ENCODE measurements at places on chromosomes 2 and 18.

DNA sequence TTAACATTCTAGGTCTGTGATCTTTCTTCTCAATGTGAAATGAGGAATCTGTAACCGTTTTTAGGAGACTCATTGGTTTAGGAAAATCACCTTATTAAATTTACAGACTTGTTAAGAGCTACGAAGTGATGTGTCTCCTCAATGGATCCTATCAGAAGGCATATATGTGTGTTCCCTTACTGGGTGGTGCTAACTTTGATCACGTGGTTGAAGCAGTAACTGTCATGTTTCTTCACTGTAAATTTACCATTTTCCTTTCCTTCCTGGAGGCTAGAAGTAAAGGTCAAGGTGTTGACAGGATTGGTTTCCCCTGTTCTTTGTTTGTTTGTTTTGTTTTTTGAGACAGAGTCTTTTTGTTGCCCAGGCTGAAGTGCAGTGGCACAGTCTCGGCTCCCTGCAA is 1.4 kb upstream of the MTHFD2 start:
- DNase-seq: no peak

- no peak for DNase-seq
Observed at GRCh38 chr18:75472396-75472795, 44.9 kb upstream of the SMIM21 start.

- DNase-seq: no peak
Observed at GRCh38 chr2:60335533-60336237, 217.8 kb downstream of the BCL11A start.

DNA sequence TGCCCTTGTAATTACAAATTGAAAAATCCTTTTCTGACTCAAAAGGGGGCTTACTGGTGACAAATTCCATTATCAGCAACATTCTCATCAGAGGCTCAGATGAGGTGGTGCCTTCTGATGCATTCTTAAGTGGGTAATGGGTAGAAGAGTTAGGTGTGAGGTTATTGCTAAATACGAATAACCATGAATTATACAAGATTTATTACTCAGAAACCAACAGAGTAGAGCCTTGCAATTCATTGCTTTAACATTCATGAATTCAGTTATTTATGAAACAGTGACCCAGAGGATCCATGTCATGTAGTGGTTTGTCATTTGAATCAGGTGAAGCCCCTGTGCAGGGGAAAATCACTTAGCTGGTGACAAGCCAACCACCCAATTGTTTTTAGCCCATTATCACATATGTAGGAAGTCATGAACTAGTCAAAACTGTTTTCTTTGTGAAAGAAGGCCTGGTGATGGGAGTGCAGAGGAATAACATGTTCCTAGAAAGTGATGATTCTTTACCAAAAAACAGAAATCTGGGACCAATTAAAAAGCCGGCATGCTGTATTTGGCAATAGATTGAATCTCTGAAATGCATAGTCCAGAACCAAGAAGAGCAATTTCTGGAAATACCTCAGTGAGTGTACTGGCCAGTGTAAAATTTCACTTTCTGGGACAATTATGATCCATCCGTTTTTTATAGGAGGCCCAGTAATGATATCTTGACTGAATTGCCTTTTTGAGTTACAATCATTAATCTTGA is 70.2 kb downstream of the CRIM1 start:
- DNase-seq: no peak

GRCh38 chr2:10343191-10343590 is 40.5 kb downstream of the HPCAL1 start:
- DNase-seq: no peak

Data from stimulated activated CD4-positive, alpha-beta T cell treated with anti-CD3 and anti-CD28 coated beads, Interleukin-12 subunit alpha, Interleukin-12 subunit beta, amount 100 ng/mL, for 24 hours (primary cell).